AG20443 (cell line): ENCODE measurements at places on chromosomes 5 and 9.

DNA sequence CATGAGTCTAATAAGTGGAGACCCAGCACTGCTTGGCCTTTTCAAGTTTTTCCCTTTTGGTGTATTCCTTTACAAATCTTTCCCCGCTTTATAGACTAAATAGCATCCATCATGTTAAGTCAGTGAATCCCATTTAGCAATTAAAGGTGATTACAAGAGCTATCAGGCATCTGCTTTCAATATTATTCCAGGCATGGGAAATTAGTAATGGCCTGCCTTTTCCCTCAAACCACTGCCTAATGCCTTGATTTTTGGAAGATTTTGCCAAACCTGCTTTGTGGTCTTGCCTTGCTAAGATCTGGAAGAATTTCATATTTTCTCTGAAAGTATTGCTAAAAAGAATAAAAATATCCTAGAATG, 102.8 kb upstream of the GNA14 start:
- DNase-seq = peak; percentile 14

DNA sequence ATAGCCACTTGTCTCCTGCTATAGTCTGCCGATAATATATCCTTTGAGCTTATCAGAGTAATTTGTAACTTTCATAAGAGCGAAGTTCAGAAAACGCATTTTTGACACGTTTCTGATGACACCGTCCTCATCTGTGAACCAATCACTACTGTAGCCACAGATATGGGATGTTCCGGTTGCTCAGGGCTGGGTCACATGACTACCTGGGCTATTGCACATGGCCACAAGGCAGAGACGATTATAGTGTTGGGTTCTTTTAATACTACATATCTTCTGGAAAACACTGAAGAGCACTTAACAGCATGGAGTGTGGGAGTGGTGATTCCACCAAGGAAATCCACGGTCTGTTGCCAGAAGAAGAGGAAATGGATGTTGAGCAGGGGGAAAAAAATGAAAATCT, 115.0 kb upstream of the ADRA1B start:
- DNase-seq = no peak

DNA sequence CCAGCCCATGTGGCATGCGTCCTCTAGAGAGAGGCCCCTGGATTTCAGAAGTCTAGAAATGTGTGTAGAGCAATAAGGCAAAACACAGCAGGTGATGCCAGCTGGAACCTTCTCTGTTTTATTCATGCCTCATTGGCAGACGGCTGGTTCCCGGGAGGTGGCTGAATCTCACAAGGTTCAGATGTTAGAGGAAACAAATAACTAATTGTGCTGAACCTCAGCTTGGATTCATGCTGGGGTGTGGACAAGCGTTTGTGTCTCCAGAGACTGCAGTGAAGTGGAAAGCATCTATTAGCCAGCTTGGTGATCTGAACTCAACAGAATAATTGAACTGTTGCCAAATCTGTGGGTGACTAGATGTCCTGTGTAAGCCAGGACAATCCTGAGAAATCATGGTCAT, 131.1 kb upstream of the NR4A3 start:
- no peak for DNase-seq

DNA sequence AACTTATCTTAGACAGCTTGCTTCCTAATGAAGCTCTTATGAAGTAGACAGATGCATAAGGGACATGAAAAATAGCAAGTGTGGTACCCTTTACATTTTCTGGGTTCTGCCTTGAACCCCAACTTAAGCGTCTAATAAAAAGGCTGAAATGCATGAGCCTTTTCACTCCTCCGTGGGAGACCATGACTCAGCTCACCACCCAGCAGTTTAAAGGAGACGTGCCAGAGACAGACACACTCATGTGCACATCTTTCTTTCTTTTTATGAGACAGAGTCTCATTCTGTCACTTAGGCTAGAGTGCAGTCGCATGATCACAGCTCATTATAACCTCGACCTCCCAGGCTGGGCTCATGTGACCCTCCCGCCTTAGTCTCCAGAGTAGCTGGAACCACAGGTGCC, 22.3 kb downstream of the CTXN3 start:
- DNase-seq = no peak

GRCh38 chr9:80968611-80969010, 720.7 kb downstream of the TLE1 start:
- DNase-seq = peak; percentile 9

DNA sequence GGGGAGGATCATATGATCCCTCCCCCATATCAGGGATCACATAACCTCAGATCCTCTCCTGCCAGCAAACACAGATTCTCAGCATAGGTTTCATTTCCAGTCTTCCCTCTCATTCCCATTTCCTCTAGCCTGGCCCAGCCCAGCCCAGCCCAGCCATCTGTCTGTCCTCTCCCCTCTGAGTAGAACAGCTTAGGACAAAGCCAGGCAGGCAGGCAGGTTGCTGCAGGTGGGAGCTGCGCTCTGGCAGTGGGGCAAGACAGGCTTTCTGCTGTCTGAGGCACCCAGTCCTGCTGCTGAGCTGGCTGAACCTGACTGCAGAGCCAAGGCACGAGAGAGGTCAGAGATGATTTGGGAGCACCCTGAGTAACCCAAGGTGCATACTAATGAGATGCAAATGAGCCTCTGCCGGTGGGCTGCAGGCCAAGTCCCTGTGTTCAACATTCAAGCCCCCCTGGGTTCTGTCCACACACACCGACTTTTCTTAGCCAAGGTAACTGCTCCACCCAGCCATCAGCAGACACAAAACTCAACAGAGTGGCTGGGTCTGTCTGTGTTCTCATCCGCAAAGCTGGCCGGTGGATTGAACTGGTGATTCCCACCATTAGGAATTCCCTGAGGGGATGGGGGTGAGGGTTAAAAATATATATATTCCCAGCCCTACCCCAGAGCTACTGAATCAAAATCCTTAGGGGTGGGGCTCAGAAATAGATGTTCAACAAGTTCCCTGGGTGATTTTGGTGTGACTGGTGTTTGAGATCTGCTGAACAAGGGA, 9.1 kb downstream of the FAT2 start:
- no peak for DNase-seq

- no peak for DNase-seq
Measured at GRCh38 chr5:170336065-170336464, 38.5 kb upstream of the LCP2 start.

DNA sequence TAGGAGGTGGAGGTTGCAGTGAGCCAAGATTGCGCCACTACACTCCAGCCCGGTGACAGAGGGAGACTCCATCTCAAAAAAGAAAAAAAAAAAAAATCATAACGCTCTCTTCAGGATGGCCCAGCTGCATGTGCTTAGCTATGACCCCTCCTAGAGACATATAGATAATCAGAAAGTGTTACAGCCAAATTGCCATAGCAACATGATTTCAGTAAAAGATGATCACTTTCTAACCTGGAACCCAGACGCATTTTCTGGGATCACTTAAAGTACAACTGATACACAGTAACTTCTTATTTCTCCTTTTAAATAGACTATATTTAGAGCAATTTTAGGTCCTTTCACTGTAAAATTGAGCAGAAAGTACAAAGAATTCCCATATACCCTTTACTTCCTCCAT, 372.9 kb downstream of the CDH18 start:
- no peak for DNase-seq

GRCh38 chr5:131112424-131112823, 52.6 kb downstream of the HINT1 start:
- DNase-seq = no peak

GRCh38 chr9:5230554-5230953, 665 bp upstream of the INSL4 start:
- DNase-seq = no peak

- no peak for DNase-seq
Measured at GRCh38 chr5:178437386-178438075, 152.7 kb downstream of the COL23A1 start.

GRCh38 chr5:141816598-141817399, 61.4 kb downstream of the PCDH1 start:
- DNase-seq = no peak

GRCh38 chr5:76305269-76305668, 97.8 kb upstream of the IQGAP2 start:
- DNase-seq = no peak

- no peak for DNase-seq
Measured at GRCh38 chr5:24749701-24750100, 104.9 kb upstream of the CDH10 start.

DNA sequence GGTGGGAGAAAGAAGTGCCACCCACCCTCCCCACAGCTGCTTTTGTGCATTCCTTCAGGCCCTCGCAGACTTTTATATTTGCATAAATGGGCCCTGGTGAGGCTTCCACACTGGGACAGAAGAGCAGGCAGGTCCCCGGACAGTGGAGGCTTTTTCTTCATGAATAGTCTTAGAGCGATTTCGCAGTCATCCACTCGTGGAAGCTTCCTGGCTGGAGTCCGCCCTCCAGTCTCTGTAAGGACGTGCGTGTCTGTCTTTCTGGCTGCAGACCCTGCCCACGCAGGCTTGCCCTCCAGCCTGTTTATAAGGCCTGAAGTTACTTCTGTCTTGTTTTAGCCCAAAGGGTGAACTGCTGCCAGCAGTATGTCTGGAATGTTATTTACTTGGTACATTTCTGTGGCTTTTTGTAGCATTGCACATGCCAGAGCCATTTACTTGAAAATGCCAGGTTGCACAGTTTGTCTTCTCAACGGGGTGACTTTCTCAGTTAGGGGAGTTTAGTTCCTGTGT, 195.7 kb downstream of the AOPEP start:
- DNase-seq = peak; percentile 76

DNA sequence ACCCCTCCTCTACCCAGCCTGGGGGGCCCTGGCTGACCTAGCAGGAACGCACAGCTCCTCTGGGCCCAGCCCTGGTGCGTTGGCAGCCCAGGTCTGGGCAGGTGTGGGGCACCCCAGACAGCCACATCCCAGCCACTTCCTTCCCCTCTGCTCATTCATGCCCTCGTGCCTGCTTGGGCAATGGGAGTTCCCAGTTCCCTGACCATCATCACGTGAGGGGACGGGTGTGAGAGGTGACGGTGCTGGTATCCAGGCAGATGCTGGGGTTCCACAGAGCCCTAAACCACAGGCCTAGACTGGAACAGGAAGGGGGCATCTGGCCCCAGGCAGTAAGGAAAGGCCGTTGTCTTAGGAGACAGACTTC, 8.4 kb downstream of the RALGDS start:
- DNase-seq = no peak

DNA sequence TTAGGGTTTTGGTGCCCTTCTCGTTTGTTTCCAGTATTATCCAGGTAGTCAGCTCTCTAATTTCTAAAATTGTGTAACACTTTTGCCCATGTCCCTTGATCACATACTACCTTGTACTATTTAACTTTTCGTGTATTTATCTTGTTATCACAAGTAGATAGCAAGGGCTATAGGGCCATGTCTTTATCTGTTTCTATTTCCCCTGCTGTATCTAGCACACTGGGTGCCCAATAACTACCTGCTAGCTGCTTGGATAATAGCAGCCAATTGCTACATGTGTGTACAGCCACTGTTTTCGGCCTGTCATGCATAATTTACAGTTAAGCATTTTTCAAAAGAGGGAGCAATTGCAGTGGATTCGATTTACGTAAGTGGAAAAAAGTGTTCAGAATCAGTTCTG, 64.8 kb upstream of the TNFAIP8 start:
- DNase-seq = no peak

GRCh38 chr9:107737987-107738743, 248.6 kb upstream of the KLF4 start:
- peak; percentile 91 for DNase-seq

DNA sequence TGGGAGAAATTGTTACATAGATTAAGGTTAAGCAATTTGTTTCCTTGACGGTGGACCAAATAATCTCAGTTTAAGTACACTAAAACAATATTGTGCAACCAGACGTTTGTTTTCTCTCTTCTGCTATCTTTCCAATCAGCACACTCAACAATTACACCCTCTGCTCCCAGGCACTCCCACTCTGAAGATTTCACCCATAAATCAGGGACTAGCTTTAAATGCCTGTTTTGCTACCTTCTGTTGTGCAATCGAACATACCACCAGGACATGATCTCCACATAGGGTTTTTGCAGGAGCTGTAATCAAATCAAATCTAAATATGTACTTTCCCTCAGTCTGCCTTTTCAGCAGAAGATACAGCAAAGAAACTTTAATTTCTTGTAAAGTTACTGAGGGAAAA, 405.8 kb upstream of the TLE4 start:
- no peak for DNase-seq

DNA sequence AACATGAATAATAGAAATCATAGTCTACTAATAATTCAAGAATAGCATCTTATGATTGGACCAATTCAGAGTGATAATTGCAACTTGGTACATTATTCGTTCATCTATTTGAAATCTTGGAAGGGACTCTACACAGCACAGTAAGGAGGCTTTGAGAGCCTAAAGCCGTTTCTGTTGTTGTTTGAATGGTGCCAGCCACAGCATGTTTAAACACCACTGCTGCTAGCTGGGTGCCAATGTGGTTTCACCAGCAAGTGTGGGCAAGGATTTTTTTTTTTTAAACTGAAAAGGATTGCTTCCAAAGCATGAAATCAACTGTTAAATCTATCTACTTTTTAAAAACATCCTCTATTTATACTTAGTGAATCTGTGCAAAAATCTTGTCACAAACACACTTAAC, 253.9 kb upstream of the MAP3K1 start:
- no peak for DNase-seq

- no peak for DNase-seq
Measured at GRCh38 chr9:99809586-99810319, 11.9 kb upstream of the NR4A3 start.

GRCh38 chr5:80185095-80185494, 70.8 kb downstream of the SERINC5 start:
- DNase-seq = no peak

GRCh38 chr5:102700120-102700831, 54.8 kb upstream of the PAM start:
- peak; percentile 14 for DNase-seq

GRCh38 chr5:150409638-150410523, 2.8 kb downstream of the CD74 start:
- DNase-seq = peak; percentile 97

- no peak for DNase-seq
Measured at GRCh38 chr5:166722939-166723338, 1568.5 kb upstream of the WWC1 start.

DNA sequence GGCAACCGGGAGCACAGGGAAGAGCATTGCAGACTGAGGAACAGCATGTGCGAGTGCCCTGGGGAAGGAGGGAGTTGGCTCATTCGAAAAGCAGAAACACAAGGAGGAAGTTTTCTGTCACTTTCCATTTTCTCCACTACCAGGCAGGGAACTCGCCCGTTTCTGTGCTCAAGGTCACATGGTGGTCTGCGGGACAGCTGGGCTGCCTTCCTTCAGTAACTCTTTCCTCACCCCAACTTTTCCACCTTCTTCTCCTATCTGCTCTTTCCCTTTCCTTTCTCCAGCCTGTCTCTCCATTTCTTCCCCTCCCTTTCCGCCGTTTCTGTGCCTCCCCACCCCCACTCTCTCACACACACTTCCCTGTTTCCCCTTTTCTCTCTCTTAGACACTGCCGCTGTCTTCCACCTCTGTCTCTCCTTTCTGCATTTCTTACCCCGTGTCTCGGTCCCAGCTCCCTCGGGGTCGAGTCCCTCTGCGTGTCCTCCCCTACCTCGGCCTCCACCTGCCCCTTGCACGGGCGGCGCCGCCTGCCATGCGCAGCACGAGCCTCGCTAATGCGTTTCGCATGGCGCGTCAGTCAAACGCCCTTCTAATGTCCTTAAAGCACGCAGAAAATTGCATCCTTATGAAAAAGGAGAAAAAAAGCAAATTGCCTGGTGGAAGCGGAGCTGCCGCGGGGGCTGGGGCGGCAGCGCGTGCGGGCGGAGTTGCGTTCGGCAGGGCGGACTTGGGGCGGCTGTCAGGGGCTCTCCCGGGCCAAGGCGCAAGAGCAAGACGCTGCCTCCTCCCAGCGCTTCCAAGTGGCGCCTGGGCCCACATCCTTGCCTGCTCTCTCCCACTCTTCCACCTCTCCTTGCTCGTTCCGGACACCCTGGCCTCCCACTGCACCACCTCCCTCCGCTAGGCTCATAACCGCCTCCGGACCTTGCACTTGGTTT, 9.5 kb downstream of the BARX1 start:
- no peak for DNase-seq
